ENCODE measurements at places on chromosomes 4 and X. TPM values are rescaled to one million over a fixed set of nuclear protein-coding genes. Genes with fewer than 3 reads are reported as not detected.

DNA sequence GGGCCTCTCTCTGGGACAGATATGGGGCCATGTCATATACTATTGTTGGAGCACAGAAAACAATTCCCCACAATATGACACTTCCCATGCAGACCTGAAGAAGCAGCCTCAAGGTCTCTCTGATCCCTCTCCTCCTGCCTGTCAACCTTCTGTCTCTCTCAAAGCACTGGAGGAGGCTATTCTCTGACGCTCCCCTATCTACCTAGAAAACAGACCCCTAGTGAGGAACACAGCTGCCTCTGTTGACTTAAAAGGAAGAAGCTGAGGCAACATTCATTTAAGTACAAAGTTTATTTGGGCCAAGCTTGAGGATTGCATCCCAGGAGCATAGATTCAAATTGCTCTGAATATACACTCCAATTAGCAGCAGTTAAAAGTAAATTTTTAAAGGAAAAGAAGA is 39.3 kb upstream of the NSG1 start:
- no peak for DNase-seq

- DNase-seq, result peak; percentile 37
Measured at GRCh38 chrX:20320461-20321159, 53.9 kb upstream of the RPS6KA3 start.

GRCh38 chr4:5257086-5257485 is 205.8 kb downstream of the STK32B start:
- DNase-seq, result no peak

GRCh38 chrX:136572030-136572429 is 40.0 kb downstream of the VGLL1 start:
- DNase-seq, result peak; percentile 29

DNA sequence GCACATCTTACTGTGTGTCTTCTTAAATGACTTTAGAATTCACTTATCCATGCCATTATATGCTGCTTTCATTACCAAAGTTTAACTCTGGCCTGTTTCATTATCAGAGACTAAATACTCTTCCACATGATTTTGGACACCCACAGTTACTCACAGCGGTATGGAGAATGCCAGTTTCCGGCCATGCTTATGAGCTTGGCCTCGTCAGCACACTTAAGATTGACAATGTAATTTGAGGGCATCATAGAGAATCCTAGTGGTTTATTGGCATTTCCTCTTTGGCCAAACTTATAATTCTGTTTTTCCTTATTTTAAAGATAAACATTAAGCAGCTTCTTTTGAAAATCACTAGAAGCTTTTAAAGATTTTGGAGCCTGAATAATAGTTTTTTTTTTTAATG is 104.5 kb downstream of the IRF2 start:
- no peak for DNase-seq

DNA sequence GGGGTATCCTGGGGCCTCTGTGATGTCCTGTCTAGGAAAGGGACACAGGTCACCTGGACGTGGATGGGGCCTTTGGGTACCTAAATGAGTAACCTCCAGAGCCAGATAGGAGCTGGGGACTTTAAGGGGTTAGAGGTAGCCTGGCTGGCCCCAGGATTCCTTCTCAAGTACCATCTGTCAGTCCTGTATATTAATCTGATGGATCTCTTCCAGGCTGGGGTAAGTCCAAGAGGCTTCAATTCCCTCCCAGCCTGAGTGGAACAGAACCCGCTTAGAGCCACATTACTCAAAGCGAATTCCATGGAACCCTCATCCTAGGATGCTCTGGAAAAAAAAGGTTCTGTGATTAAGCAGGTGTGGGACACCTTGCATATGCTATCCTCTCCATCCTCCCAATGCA is 24.8 kb upstream of the MAP3K15 start:
- DNase-seq, result no peak

The SLC9B1 gene
- 3.7 TPM for total RNA-seq

- peak; percentile 39 for DNase-seq
Measured at GRCh38 chrX:102720237-102721168, at the start of gene GPRASP3. TSS of gene GPRASP3 (plus strand) at chrX:102720743. CDS start at chrX:102748996, 28,253 bp downstream.

The PSAPL1 gene
- total RNA-seq, result not detected

The MGARP gene
- total RNA-seq, result not detected

DNA sequence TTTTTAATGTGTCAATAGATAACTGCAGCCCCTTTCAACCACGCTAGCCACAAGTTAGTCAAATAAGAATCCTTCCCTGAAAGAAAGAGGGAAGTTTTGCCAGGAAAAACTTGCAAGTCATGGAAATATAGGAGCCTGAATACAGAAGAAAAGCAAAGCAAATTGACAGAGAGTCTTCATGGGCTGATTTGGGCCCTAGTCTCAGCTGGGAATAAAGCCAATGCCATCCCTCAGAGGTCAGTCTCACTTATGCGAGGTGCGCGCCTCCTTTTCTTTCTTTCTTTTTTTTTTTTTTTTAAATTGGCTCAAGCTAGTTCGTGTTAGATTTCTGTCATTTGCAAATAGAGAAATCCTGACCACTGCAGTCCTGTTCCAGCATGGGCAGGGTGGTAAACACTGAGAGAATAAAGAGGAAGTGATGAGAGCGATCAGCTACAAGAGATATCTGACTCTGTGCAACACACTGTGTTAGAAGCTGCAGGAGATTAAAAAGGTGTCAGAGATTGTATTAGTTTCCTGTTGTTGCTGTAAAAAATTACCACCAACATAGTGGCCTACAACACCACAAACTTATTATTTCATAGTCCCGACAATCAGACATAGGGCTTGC is 299.7 kb downstream of the LDB2 start:
- DNase-seq, result no peak

GRCh38 chr4:146110871-146111485 is 64.5 kb upstream of the LSM6 start:
- DNase-seq, result no peak
